ENCODE measurements at places on chromosomes 6 and 20. TPM values are rescaled to one million over a fixed set of nuclear protein-coding genes. Genes with fewer than 3 reads are reported as not detected.
A peak's percentile ranks its signal among the peaks of the same experiment; 100 is the strongest.

Gene PCSK2
- 0.22 TPM for total RNA-seq

Gene EEF1A2
- total RNA-seq: 18.1 TPM

GRCh38 chr6:168225471-168225911, 94.1 kb downstream of the DACT2 start:
- no peaks in the 10 kb centered on the region for H3K36me3 ChIP-seq
- peak; percentile 43 for DNase-seq
- no peaks in the 10 kb centered on the region for H3K4me1 ChIP-seq
- no peaks in the 10 kb centered on the region for H3K27me3 ChIP-seq
- H3K4me3 ChIP-seq: no peak overlapping the region
- H3K27ac ChIP-seq: no peak overlapping the region

- no peak overlapping the region for H3K27ac ChIP-seq
- no peak overlapping the region for H3K4me3 ChIP-seq
- no peaks in the 10 kb centered on the region for H3K36me3 ChIP-seq
- no peak for DNase-seq
- no peaks in the 10 kb centered on the region for H3K27me3 ChIP-seq
Measured at GRCh38 chr20:40241596-40242343, 447.3 kb downstream of the MAFB start.

DNA sequence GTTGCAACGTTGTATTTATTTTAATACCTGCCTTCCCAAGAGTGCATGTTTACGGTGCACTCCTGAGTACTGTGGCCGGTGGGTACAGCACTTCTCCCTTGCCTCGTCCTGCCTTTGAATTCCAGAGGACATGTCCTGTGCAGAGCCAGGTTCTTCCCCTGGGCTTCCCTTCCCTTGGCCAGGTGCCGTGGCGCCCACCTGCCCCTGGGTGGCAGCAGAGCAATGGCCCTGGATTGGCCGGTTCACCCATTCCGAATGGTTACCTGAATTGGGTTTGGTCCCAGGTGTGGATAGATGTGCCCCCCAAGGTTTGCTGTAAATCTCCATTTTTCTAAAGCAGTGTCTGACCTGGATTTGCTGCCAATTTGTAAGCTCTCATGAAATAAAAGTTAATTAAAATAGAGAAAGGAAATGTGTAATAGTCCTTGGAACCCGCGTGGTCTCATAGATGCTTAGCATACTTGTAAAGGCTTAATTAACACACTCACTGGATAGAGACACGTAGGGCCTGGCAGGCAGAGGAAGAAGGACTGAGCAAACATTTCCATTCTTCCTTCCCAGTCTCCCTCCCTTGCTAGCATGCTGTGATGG, 40.6 kb downstream of the DTD1 start:
- no peaks in the 10 kb centered on the region for H3K27me3 ChIP-seq
- no peak overlapping the region for H3K4me3 ChIP-seq
- DNase-seq: no peak
- peaks cover 3% of the 10 kb centered on the region for H3K4me1 ChIP-seq

DNA sequence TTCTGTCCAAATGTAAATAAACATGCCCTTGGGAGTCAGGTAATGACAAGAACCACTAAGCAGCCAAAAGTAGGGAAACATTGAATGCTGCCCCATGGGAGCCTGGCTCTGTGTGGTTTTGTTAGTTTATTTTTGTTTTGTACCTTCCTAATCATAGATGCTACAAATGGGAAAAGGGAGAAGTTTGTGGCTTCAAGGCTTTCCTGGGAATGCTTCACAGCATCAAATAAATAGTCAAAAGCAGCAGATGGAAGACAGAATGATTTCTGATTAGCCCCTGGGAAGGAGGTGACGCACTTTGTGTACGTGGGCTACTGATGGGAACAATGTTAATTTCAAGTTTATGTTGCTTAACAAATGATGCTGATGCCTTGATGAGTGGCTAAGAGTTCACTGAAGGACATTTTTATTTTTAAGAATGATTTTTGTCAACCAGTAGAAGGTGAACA, 532.7 kb downstream of the BCKDHB start:
- H3K27ac ChIP-seq: no peak overlapping the region
- H3K4me3 ChIP-seq: no peak overlapping the region
- H3K4me1 ChIP-seq: no peaks in the 10 kb centered on the region
- DNase-seq: no peak
- H3K36me3 ChIP-seq: no peaks in the 10 kb centered on the region
- no peaks in the 10 kb centered on the region for H3K27me3 ChIP-seq

GRCh38 chr6:167047554-167047953, 48.4 kb downstream of the CEP43 start:
- H3K4me1 ChIP-seq: no peaks in the 10 kb centered on the region
- H3K4me3 ChIP-seq: no peak overlapping the region
- no peak for DNase-seq

- H3K4me3 ChIP-seq: no peak overlapping the region
- no peak for DNase-seq
- H3K4me1 ChIP-seq: no peaks in the 10 kb centered on the region
- no peak overlapping the region for H3K27ac ChIP-seq
Measured at GRCh38 chr20:63295846-63296245, 2.9 kb downstream of the COL20A1 start.

DNA sequence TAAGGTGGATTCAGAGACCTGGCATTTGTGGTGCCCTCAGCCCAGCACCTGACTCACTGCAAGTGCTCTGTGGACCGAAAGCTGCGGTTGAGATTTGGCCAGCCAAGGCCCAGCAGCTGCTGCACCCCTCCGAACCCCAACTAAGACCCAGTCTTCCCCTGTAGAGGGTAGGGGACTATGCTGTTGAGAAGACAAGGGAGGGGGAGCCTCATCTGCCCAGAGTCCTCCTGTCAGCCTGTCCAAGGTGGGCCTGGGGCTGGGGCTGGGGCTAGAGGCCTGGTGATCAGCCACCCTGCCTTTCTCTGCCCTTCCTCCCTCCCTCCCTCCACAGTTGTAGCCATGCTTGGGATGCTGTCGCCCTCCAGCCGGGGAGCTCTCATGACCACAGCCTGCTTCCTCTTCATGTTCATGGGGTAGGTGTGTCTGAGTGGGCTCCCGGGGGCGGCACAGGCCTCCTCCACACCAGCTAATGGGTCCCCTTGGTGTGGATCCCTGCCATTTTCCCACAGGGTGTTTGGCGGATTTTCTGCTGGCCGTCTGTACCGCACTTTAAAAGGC, 40.9 kb downstream of the TM9SF4 start:
- peaks cover 25% of the 10 kb centered on the region for H3K36me3 ChIP-seq
- peaks cover 16% of the 10 kb centered on the region for H3K4me1 ChIP-seq
- no peak overlapping the region for H3K4me3 ChIP-seq
- DNase-seq: no peak
- H3K27me3 ChIP-seq: no peaks in the 10 kb centered on the region
- H3K27ac ChIP-seq: no peak overlapping the region

DNA sequence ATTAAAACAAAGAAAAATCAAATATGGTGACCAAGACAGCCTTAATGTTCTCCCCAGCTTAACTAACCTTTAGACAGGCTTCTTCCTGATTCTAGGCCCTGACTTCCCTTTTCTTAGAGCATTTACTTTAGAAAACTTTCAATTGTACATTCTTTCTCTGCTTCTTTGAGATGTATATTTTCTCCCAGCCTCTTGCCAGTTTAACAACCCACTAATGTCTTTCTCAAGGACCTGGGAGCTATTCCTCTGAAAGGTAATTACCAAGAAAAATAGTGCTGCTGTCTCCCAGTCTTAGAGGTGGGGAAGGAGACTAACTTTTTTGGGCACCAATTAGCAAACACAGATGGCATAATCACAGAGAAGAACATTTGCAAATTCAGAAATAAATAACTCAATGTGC, 62.8 kb upstream of the KCNQ5 start:
- no peak overlapping the region for H3K27ac ChIP-seq
- H3K4me3 ChIP-seq: no peak overlapping the region
- H3K27me3 ChIP-seq: no peaks in the 10 kb centered on the region
- no peak for DNase-seq
- H3K4me1 ChIP-seq: no peaks in the 10 kb centered on the region

- no peaks in the 10 kb centered on the region for H3K27me3 ChIP-seq
- no peak overlapping the region for H3K27ac ChIP-seq
- peak; percentile 14 for DNase-seq
- H3K4me3 ChIP-seq: no peak overlapping the region
- H3K4me1 ChIP-seq: no peaks in the 10 kb centered on the region
Measured at GRCh38 chr6:9140172-9140571, 704.8 kb upstream of the SLC35B3 start.

DNA sequence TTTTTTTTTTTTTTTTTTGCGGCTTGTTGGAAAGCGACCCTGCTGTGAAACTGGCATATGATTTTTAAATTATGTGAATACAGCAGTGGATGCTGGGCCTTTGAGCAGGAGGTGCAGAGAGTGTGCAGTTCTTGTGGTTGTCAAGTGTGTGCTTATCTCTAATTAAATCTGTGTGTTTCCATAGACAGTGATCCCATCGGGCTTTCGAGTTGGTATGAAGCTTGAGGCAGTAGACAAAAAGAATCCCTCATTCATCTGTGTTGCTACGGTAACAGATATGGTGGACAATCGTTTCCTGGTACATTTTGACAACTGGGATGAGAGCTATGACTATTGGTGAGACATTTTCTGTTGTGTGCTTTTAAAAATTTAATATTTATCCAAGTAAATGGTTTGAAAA, 52.4 kb downstream of the L3MBTL3 start:
- no peak overlapping the region for H3K27ac ChIP-seq
- H3K36me3 ChIP-seq: no peaks in the 10 kb centered on the region
- H3K4me1 ChIP-seq: no peaks in the 10 kb centered on the region

GRCh38 chr6:129645106-129645829, 64.7 kb downstream of the ARHGAP18 start:
- no peak for DNase-seq
- H3K4me1 ChIP-seq: peaks cover 25% of the 10 kb centered on the region
- H3K27me3 ChIP-seq: no peaks in the 10 kb centered on the region
- H3K36me3 ChIP-seq: no peaks in the 10 kb centered on the region
- H3K4me3 ChIP-seq: no peak overlapping the region

DNA sequence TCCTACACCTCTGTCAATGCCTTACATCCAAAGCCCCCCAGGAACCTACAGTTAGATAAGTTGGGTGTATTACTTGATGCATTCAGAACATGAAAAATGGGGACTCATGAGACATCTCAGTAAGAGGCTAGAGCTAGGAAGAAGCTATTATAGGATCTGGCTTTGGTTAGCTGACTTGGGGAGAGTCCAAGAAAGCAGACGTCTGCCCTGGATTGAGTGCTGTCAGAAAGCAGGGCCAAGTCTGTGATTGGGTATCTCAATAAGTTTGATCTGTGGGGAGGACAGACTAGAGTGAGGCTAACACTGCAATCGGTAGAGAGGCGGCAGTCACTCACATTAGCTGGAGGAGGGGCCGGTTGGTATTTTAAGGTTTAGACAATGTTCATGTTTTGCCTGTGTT, 79.4 kb upstream of the LRFN2 start:
- H3K27me3 ChIP-seq: no peaks in the 10 kb centered on the region
- no peaks in the 10 kb centered on the region for H3K36me3 ChIP-seq
- DNase-seq: no peak
- H3K4me1 ChIP-seq: no peaks in the 10 kb centered on the region
- no peak overlapping the region for H3K4me3 ChIP-seq
- H3K27ac ChIP-seq: no peak overlapping the region

DNA sequence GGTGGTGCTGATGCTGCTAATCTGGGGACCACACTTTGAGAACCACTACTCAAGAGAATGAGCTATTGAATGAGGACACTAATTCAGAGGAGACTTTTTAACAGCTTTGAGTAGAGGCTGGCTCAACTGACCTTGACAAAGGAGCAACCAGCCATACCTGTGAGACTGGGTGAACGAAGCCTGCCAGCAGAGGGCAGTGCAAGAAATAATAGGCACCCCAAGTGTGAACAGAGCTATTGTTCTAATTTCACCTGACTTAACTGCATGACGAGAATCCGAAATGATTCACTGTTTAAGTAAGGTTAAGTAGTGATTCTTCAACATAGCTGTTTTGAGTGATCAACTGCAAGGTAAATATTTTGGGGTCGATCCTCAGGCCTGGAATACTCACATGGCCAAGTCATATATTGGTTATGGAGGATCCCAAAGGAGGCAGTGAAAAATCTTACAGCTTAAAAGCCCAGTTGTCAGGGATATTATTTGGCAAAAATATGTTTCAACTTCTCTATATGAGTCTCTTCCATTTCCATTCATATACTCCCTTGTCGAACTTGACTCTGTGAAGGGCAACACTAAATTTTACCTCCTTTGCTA, 550.5 kb upstream of the MARCKS start:
- DNase-seq: no peak
- no peaks in the 10 kb centered on the region for H3K36me3 ChIP-seq
- H3K27me3 ChIP-seq: no peaks in the 10 kb centered on the region
- no peaks in the 10 kb centered on the region for H3K4me1 ChIP-seq
- no peak overlapping the region for H3K4me3 ChIP-seq

- no peaks in the 10 kb centered on the region for H3K27me3 ChIP-seq
- no peaks in the 10 kb centered on the region for H3K4me1 ChIP-seq
- H3K36me3 ChIP-seq: peaks cover 13% of the 10 kb centered on the region
- H3K4me3 ChIP-seq: no peak overlapping the region
- no peak overlapping the region for H3K27ac ChIP-seq
Measured at GRCh38 chr20:41079066-41079465, 50.4 kb downstream of the TOP1 start.

GRCh38 chr6:487956-488355, 96.4 kb downstream of the IRF4 start:
- H3K4me3 ChIP-seq: no peak overlapping the region
- no peaks in the 10 kb centered on the region for H3K27me3 ChIP-seq
- no peaks in the 10 kb centered on the region for H3K4me1 ChIP-seq

DNA sequence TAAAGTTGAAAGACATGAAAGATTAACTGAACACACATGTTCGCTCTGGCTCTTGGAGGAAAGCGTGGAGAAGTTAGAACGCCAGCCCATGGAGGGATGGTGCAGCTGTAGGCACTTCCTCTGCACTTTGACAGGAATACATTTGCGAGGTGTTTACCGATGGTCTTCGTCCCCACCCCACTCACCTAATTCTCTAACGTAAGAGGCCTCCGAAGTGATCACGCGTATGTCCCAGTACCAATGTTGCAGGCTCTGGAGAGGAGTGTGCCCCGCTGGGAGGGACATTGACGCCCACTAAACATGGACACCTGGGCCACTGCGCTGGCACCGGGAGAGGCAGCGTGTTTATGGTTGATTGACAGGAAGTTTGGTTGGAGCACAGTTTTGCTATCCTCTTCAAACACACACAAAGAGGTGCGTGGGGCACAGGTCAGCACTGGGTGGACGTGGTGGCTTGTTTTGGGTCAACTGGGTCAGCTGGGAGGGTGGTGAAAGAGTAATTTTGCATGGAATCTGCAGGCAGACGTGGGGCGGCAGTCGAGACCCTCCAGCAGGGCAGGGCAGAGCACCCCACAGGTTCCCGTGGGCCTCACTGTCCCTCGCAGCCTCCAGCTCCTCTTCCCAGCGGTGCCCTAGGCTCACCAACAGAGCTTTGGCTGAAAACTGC, 110.1 kb downstream of the DLL1 start:
- no peaks in the 10 kb centered on the region for H3K27me3 ChIP-seq
- no peaks in the 10 kb centered on the region for H3K36me3 ChIP-seq
- H3K4me3 ChIP-seq: no peak overlapping the region
- no peak for DNase-seq
- no peak overlapping the region for H3K27ac ChIP-seq

DNA sequence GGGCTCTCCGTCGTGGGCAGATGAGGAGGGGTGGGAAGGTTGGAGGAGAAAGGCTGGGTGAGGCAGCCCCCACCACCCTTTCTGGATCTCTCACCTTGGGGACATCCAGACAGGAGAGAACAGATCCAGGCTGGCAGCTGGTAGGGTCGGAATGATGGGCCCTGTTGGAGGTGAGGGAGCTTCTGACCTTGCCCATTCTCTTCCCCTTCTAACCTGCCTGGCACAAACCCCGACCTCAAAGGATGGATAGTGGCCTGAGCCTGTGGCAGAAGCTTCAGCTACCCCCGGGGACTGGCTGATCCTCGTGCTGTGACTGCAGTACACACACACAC, 6.0 kb upstream of the NPBWR2 start:
- DNase-seq: no peak
- no peak overlapping the region for H3K4me3 ChIP-seq
- H3K27me3 ChIP-seq: no peaks in the 10 kb centered on the region
- no peak overlapping the region for H3K27ac ChIP-seq
- H3K4me1 ChIP-seq: no peaks in the 10 kb centered on the region

Measured in kidney (tissue), 22 donors.